ENCODE measurements at places on chromosomes 1 and 21.

GRCh38 chr1:236687273-236687672 lies 974 bp downstream of the ACTN2 start:
- no peak for DNase-seq

DNA sequence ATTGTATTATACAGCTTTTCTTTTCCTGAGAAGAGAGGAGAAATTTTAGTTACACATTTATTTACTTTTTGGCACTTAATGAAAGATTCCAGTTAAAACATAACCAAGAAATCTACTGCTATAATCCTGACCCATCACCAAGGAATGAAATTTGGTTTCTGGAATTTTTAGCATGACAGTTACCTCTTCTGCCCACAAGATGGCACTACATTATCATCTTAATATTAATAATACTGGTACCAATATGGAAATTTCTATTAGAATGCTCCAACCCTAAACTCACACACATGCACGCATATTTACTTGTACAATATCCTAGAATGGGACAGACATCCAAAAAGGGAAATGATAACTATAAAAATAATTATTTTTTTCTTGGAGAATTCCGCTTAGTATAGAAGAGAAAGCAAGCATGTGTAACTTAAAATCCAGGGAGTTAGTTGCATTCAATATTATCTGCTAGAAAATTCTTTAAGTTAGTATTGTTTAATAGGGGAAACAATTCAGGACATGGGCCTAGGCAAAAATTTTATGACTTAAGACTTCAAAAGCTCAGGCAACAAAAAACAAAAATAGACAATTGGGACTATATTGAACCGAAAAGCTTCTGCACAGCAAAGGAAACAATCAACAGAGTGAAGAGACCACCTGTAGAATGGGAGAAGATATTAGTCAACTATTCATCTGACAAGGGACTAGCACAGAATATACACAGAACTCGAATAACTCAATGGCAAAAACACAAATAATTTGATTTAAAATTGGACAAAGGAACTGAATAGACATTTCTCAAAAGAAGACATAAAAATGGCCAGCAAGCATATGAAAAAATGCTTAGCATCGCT lies 37.4 kb downstream of the MAP3K21 start:
- no peak for DNase-seq

GRCh38 chr1:215022204-215022603 lies 60.3 kb upstream of the KCNK2 start:
- DNase-seq, result no peak

- DNase-seq, result no peak
Measured at GRCh38 chr21:38984568-38984967, 178.8 kb downstream of the ETS2 start.
